ENCODE measurements at places on chromosomes 7 and 10.

DNA sequence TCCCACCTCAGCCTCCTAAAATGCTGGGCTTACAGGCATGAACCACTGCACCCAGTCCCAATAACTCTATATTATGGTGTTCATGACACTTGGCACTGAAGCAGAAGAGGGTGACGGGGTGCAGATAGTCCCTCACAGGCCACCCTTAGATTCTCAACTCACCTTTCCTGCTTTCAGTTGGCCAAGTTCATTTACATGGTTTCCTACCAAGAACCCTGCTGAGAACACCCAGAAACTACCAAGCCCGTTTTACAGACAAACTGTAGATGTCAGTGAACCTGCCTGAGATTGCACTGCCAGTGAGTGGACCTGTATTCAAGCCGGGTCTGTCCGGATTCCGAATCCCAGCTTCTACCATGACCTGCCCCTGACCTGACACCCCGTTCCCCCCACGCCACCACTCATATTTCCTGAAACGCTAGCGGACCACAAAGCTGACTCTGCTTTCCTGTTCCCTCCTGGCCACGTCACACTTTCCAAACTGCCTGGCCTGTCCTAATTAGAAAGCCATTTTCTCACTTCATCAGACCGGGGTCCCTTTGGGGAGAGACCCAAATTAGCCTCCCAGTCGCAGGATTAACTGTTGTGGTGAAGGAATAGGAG is 17.3 kb downstream of the GRID2IP start:
- no peak for DNase-seq

DNA sequence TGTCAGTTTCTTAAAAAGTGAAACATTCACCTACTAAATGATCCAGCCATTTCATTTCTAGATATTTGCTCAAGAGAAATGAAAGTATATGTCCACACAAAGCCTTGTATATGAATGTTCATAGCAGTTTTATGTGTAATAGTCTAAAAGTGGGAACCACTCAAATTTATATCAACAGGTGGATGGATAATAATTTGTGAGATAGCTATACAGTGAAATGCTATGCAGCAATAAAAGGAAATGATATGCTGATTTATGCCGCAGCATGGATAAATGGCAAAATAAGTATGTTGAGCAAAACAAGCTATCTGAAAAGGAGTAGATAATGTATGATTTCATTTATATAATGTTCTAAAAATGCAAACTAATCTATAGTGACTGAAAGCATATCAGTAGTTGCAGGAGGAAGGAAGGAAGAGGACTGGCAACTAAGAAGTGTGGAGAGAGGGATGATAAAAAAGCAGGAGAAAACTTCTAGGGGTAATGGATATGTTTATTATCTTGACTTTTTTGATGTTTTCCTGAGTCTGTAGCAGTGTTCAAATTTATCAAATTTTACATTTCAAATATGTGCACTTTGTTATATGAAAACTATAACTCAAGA is 80.6 kb downstream of the ABCB5 start:
- DNase-seq, result no peak

GRCh38 chr7:39758234-39758970 is 135.0 kb downstream of the RALA start:
- no peak for DNase-seq

DNA sequence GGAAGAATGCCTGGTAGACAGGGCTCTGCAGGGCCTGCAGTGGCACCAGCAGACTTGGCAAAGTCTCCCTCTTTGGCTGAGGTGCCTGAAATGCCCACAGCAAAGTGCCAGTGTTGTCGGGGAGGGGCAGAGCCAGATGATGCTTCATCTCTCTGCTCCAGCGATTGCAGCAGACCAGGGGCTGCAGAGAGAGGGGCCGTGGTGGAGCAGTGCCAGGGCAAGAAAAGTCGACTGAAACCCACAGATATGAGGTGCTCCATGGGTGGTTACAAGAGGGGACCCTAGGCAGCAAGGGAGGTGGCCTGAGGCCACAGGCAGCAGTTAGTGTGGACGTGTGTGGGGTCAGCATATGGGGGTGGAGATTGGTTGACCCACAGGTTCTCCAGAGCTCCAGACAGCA is 123.5 kb upstream of the SHH start:
- no peak for DNase-seq

- no peak for DNase-seq
Measured at GRCh38 chr10:71132321-71132810, 80.0 kb upstream of the UNC5B start.

GRCh38 chr7:110170841-110171240 is 920.1 kb upstream of the LRRN3 start:
- no peak for DNase-seq

DNA sequence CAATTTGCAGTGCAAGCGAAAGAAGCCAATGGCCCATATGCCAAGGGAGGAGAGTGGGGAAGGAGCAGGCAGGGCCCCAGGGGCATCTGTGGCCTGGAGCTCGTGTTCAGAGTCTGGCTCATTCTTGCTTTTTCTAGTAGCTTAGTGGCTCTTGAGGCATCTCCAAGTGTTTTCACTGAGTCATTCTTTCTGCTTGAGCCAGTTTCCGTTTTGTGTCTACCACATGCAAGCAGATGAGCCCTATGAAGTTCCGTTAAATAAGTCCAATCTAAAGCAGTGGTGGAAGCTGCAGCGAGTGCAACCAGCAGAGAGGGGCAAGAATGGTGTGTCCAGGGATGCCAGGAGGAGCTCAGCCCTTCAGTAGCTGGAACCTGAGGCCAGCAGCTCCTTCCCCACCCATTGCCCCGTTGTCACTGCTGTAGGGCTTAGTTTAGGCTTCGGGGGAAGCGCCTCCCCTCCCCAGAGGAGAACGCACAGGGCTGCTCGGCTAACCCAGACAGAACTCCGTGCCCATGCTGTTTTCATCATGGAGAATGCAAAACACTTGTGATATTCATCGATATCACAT is 57.4 kb upstream of the EBF3 start:
- DNase-seq, result peak; percentile 84

DNA sequence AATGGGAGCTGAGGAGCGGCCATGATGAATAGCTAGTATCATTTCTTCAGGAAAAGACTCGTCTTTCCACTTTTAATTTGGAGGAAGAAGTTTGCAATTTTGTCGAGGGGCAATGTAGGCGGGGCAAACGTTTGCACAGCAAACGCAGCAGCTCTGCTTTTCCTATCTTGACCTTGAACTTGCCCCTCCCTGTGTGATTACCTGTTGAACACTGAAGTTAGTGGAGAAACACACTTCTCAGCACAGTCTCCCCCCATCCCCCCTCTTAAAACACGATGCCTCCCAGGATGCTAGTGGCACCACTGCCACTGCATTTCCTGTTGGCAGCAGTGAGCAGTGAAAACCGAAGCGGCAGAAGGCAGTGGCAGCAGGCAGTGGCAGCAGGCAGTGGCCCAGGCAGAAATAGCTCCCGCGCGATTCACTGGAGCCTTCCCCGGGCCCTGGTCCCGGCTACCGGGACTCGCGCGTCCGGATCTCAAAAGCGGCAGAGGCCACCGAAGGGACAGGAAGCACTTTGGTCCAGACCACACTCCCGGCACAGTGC is at the start of gene EPDR1:
Gene EPDR1, plus strand, starts transcription at position 336 of the 544 bp plus-strand sequence. CDS start 300 bp downstream, outside the sequence.
- no peak for DNase-seq

GRCh38 chr7:105278973-105279687 is 109.6 kb downstream of the SRPK2 start:
- DNase-seq, result no peak

DNA sequence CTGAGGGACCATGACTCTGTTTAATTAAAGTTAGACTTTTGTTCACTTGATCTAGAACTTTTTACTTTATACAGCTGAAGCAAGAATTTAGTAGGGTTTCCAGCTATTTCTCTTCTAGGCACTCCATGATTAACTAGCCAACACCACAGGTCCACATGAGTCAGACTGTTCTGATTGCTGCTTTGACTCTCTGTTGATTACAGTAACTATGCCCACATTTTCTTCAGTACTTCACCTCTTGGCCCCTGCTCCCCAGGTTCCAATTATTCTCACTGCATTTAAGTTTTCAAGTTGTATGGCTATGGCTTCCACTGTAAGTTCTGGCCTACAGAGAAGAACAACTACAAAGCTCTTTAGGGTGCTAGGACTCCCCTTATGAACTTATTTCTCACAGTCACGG is 737.2 kb upstream of the IGFBP3 start:
- DNase-seq, result no peak

DNA sequence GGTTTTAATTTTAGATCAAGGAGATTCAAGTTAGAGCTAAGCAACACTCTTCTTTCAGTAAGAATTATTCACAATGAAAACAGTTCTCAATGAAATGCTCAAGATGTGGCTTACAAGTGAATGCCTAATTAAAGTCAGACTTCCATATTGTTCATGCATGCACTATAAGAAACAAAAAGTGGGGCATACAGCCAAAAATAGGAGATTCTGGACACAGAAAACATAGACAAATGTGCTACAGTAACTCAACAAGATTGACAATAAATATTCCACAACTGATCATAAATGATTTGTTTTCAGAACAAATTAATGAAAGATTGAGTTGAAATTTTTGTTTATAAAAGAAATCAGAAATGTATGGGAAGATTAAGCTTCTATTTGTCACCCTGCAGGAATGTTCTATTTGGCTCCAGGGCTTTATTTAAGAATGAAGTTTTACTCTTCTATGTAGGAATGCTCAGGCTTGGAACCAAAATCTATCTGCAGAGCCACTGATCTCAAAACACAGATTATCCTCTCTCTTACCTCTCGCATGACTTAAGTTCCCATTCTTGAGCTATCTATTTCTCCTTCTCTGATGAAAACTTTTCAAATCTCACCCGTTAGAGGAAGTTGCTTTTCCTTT is 89.0 kb upstream of the PIP4K2A start:
- DNase-seq, result peak; percentile 96

DNA sequence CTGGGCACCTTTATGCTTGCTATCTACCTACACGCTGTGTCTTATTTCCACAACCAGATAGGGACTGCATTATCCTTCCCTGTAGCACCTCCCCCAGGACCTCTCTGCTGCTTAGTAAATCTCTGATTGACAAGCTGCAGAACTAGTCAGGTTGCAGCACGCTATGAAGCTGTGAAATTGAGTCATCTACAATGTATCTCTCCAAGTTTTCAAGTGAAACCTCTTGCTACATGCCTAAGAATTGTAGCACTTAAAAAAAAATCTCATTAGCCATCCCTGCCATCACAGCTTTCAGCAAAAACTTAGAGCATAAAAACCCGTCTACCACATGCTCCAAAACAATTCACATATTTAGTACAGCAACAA is 69.7 kb upstream of the FGFR2 start:
- no peak for DNase-seq

DNA sequence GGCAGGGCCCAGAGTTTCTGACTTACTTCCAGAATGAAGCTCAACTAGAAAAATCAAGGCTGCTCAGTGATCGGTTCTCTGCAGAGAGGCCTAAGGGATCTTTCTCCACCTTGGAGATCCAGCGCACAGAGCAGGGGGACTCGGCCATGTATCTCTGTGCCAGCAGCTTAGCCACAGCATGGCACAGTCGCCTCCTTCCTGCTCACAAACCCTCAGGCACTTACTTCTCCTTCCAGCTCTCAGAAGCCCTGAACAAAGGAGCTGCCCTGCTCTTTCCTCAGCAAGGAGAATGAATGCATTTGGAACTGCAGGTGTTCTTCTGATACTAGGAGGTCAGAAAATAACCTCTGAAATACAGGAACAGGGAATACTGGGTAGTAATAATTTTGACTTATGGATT is 219.7 kb upstream of the PRSS1 start:
- no peak for DNase-seq

DNA sequence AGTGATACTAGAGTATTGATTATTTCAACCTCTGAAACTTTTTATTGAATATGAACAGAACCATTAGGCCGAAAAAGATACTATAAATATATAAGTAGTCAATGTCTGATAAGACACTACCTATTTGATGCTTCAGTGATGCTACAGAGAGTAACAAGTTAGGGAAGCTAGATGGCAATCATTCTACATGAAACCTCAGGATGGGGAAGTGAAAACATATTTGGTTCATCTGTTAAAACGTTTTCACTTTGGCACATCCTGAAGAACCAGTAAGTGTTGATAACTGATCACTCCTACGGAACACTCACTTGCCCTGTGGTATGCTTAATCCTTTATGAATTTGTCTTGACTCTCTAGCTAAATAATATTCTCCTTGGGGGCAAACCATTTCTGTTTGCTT is 1064.9 kb downstream of the NXPH1 start:
- DNase-seq, result no peak

DNA sequence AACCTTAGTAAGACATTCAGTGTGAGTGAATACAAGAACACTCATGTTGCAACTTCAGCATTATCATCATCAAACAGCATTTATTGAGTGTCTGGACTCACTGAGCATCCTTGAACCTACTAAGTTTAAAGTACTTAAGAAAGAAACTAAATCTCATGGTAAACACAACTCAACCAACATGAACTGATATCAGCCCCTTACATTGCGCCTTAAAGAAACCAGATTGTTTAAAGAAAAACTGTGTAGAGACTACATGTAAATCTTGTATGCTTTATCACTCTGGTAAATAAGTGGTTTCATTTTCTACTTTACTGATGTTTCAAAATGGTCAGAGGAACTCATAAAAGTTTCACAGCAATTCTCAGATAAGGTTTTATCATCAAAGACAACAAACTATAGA is 157.5 kb upstream of the FERD3L start:
- DNase-seq, result no peak

- no peak for DNase-seq
Measured at GRCh38 chr7:75631711-75632110, 107.0 kb downstream of the HIP1 start.
